Stimulated activated CD4-positive, alpha-beta T cell treated with anti-CD3 and anti-CD28 coated beads, Interleukin-15, amount 100 ng/mL, for 24 hours (primary cell): ENCODE measurements at places on chromosomes 5 and 9.
A peak's percentile ranks its signal among the peaks of the same experiment; 100 is the strongest.

GRCh38 chr9:134614256-134614655 lies 27.3 kb upstream of the COL5A1 start:
- DNase-seq: no peak

GRCh38 chr9:36939655-36940499 lies 94.2 kb downstream of the PAX5 start:
- no peak for DNase-seq

GRCh38 chr5:54146390-54146789 lies 164.0 kb downstream of the ARL15 start:
- no peak for DNase-seq

DNA sequence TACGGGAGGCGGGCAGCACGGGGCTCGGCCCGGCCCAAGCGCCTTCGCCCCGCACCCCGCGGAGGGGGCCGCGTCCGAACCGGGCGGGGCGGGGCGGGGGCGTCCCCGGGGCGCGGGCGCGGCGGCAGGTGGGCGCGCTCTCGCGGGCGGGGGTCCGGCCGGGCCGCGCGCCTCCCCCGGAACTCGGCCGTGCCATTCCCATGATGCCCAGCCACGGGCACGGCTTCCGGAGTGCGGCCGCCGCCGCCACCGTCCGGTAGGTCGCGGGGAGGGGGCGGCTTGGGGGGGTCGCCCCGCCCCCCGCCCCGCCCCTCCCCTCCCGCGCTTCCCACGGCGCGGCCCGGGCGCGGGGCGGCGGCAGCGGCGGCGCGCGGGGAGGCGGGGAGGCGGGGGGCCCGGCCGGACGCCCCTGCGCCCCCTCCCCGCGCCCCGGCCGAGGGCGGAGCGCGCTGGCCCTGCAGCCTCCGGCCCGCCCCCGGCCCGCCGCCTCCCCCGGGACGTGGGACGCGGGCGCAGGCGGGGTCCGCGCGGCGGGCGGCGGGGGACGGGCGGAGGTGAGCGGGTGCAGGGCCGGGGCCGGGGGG lies at the start of gene PPP1R26:
PPP1R26 (plus strand) TSS at position 314 of the 584 bp plus-strand sequence. CDS start 4,729 bp downstream, outside the sequence.
- no peak for DNase-seq

- no peak for DNase-seq
Observed at GRCh38 chr5:142544946-142545649, 140.8 kb downstream of the FGF1 start.

DNA sequence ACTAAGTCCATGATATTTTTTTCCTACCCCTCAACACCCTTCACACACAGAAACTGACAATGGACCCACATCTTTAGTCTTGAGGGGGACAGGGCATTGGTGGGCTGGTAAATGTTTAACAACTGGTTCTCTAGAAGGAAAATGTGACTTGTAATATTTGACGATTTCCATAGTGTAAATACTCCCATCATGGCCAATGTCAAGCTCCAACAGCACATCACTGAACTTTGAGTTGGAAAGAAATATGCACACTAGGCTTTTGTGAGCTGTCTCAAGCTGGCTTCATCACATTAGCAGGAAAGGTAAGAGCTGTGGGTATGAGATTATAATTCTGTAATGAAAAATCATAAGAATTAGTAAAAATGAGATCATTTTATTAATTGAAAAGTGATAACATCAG lies 189.9 kb upstream of the PRLR start:
- DNase-seq: no peak

GRCh38 chr5:58456026-58456425 lies 3.9 kb downstream of the PLK2 start:
- no peak for DNase-seq

DNA sequence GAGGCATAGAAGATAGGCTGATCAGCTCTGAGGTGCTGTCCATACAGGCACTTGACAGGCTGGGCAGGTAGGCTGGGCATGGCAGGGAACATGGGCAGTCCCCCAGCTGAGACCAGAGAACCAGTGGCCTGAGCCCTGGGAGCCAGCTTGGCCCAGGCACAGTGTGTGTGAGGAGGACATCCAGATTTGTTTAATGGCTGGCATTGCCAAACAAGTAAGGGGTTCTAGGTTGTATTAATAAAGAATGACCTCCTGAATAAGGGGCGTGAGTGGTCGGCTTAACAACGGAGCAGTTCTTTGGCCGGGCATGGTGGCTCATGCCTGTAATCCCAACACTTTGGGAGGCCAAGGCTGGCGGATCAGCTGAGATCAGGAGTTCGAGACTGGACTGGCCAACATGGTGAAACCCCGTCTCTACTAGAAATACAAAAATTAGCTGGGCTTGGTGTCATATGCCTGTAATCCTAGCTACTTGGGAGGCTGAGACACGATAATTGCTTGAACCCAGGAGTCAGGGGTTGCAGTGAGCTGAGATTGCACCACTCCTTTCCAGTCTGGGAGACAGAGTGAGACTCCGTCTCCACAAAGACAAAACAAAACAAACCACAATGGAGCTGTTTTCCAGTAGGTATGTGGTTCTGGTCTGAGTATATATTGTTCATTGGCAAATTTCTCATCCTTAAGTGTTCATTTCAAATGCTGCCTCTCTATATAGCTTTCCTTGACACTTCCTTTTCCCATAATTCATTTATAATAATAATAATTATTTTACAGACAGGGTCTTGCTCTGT lies 56.2 kb downstream of the ANGPTL2 start:
- no peak for DNase-seq

DNA sequence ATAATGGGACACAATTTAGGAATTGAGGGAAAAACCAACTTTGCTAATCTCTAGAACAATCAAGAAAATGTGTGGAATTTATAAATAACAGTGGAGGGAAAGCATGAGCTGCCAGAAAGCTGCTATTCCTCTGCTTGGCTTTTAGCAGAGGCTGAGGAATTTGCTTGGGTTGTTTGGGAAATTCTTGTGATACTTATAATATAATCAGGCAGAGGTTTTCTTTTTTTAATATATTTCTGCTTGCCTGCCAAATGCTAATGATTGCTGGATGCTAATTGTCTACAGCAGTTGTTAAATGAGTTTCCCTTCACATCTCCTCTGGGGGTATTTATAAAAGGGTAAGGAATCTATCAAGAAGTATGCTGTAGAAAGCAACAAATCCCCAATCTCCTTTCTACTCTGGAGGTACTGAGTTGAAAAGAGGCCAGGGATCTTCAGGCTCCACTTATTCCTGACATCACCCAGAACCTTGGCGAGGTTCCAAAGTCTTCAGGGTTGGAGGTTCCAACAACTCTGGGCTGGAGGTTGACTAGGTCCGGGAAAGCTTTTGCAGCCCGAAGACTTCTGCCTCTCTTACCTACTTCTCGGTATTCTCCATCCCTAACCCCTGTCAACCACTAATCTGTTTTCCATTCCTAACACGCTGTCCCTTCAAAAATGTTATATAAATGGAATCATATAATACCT lies 60.4 kb upstream of the TMED7 start:
- DNase-seq: no peak

- no peak for DNase-seq
Observed at GRCh38 chr5:41277476-41278245, 64.3 kb upstream of the C6 start.

GRCh38 chr9:69130456-69131441 lies 43.3 kb upstream of the TJP2 start:
- no peak for DNase-seq

GRCh38 chr5:91162534-91163381 lies 220.4 kb downstream of the ARRDC3 start:
- DNase-seq: peak; percentile 74

DNA sequence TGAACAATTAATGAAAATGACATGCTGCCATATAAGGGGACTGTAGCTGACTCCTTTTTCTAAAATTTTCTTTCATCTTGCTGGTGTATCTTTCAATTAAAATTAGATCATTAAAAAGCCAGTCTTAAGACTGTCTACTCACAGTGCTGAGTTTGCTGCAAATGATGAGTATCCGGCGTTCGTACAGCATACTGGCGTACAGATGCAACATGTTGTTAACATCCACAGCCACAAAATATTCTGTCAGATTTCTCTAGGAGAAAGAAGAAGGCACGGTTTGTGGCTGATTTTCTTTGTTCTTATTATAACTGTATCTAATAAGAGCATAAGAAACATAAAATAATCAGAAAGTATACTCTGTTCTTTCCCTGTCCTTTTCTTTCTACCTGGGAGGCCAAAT lies 278.1 kb downstream of the DENND1A start:
- DNase-seq: no peak

- no peak for DNase-seq
Observed at GRCh38 chr5:14178671-14179211, 35.6 kb downstream of the TRIO start.

- DNase-seq: no peak
Observed at GRCh38 chr5:59831326-59832010, 62.1 kb downstream of the PDE4D start.

DNA sequence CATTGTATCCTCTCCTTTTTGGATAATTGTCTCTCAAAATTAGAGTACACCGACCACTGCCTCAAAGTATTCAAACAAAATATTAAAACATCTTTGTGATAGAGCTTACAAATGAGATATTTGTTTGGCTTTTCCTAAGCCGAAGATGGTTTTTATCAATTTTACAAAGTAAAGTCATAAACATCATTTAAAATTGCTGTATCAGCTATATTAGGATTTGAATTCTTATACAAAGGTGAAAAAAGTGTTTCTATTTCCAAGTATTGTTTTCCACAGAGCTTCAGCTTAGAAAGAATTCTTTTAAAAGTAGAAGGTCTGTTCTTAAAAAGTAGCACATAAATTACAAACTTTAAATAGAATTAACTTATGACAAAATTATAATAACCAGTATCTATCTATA lies 116.6 kb upstream of the IFNE start:
- DNase-seq: no peak

- peak; percentile 72 for DNase-seq
Observed at GRCh38 chr9:137156567-137157375, 13.1 kb downstream of the LRRC26 start.

GRCh38 chr5:154190595-154191304 lies at the start of gene GALNT10:
Gene GALNT10, plus strand, starts transcription at chr5:154190733. Its CDS starts 134 bp downstream, at chr5:154190867.
- DNase-seq: peak; percentile 72

DNA sequence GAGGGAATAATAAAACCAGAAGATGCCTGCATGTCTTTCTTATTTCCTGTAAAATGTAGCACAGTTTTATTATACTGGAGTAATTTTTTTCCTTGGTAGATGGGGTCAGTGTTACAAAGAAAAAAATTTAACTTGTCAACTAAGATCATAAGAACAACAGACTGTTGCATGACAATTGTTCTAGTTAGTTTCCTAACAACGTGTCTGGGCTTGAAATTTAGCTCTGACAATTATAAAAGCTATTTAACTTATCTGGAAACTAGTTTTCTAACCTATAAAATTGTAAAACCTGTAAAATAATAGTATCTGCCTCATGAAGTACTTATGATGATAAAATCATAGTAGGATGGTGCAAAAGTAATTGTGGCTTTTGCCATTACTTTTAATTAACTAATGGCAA lies 4.9 kb downstream of the SHOC1 start:
- no peak for DNase-seq

GRCh38 chr9:38017885-38018186 lies 51.2 kb downstream of the SHB start:
- no peak for DNase-seq

GRCh38 chr5:68544091-68544647 lies 328.6 kb downstream of the PIK3R1 start:
- DNase-seq: no peak

DNA sequence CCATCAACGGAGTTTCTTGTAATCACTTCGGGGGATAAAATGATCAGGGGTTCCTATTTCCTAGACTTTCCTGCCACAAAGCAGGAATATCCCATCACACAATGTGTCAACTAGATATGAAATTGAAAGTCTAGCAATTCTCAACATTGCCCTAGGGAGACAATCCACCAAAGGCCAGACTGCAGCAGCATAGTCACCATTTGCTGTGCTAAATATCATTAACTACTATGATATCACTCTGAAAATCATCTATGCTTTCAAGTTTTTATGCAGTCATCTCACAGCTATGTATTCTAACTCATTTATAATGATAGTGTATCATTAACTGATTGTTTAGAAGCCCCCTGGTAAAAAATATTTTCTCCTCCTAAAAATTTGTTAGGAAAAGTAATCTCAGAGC lies 342.6 kb upstream of the CDH6 start:
- no peak for DNase-seq

- DNase-seq: peak; percentile 40
Observed at GRCh38 chr9:135989722-135990467, 28.7 kb upstream of the UBAC1 start.

DNA sequence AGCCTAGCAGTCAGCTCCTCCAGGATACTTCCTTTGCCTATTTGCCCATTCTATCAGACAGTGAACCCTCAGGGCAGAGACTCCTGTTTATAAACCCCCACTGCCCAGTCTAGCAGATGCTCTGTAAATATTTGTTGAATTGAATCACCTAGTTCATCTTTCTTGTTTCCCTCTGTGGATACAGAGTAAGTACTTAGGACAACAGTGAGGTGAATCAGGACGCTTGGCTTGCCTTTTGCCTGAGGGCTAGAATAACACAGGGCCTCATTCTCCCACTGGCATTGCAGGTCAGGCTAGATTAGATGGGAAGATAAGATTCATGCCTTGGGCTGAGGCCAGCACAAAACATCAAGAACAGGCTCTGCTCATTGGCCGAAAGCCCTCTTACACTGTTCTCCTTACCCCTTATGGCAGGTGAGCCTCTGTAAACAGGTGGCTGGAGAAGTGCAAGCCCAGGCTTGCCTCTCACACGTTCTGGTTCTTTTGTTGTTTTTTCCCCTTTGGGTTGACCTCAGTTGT lies 22.2 kb downstream of the TNFSF8 start:
- DNase-seq: no peak

DNA sequence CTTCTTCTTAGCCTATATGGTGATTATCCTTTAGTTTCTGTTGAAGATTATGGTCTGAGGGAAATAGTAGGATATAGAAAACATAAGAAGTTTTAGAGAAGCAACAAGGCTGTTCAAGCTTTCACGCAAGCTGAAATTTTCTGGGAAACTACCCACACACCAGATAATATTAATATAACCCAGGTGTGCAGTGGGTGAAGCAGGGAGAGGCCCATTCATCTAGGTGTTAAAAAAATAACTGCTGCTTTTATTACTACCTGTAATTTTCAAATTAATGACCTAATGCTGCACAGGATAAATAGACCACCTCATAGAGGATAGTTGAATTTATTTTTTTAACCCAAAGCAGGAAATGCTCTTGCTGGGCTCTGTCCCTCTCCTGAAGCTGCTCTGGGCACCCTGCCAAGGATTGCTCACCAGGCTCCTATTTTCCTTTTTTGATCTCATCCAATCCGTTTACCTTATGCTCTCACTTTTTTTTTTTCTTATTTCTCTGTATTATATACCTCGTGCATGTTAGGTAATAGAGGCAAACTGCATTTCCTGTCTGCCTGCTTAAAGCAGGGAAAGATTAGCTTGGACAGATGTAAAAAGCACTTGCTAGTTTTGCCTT lies 124.3 kb upstream of the SLC12A2 start:
- DNase-seq: peak; percentile 15

DNA sequence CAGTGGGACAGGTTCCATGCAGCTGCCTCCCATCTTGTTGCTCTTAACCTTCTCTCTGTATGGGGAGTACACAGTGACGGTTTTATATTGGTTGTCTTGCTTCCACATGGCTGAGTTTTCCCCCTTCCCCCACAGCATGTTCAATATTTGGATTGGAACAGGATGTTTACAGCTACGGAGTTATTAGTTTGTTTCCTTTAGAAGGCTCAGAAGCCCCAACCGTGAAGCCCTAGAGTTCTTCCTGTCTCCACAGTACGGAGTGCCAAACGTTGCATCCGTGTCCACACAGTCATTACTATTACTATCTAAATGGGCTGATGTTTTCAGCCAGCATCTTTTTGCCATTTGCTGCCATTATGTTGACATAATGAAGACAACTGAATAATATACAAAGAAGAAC lies 277.5 kb downstream of the MARCHF11 start:
- no peak for DNase-seq

- DNase-seq: peak; percentile 70
Observed at GRCh38 chr5:40486437-40487275, 193.1 kb upstream of the PTGER4 start.
